ENCODE measurements at places on chromosomes 12 and 14.

GRCh38 chr14:73290279-73290678 is 53.0 kb downstream of the PAPLN start:
- DNase-seq: no peak

DNA sequence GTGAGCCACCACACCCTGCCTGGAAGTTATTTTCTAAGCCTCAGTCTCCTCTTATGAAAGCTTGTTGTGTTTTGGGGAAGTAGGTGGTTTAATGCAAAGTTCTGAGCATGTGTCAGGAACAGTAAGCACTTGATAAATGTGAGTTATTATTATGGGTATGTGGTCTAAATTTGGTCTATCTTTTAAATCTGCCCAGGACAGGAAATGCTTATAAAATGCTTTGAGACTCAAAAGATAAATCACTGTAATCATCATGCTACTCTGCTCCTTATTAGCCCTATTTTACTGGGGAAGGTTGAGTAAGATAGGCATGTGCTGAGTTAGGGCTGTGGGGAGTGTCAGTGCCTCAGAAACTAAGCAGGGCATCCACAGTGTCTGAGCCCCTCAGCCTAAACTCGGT is 13.1 kb upstream of the SRSF5 start:
- no peak for DNase-seq

- DNase-seq: no peak
These were observed 2.7 kb upstream of the GALC start for GRCh38 chr14:87995500-87996290.

DNA sequence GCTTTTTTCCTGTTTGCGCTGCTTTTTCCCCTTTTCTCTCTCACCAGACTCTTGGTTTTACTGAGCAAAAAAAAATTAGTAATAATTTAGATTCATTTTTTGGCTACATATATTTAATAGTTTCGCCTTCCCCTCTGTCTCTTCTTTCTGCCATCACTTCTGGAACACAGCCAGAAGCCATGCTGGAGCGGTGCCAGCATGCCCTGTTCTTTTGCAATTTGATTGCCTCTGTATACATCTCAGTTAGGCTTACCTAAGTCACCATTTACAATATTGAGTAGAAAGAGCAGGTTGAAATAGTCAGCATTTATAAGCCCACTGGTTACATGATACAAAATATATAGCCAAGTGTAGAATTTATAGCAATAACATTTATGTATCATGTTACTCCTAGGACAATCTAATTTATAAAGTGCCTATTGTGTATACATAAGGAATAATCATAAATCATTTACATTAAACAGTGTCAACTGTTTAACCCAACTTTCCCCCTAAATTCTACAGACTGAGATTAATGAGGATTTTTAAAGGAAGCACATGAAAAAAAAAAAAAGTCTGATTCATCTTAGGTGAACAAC is 413.8 kb upstream of the SOX5 start:
- DNase-seq: no peak

GRCh38 chr14:69612783-69613130 is 1.4 kb downstream of the SUSD6 start:
- no peak for DNase-seq

DNA sequence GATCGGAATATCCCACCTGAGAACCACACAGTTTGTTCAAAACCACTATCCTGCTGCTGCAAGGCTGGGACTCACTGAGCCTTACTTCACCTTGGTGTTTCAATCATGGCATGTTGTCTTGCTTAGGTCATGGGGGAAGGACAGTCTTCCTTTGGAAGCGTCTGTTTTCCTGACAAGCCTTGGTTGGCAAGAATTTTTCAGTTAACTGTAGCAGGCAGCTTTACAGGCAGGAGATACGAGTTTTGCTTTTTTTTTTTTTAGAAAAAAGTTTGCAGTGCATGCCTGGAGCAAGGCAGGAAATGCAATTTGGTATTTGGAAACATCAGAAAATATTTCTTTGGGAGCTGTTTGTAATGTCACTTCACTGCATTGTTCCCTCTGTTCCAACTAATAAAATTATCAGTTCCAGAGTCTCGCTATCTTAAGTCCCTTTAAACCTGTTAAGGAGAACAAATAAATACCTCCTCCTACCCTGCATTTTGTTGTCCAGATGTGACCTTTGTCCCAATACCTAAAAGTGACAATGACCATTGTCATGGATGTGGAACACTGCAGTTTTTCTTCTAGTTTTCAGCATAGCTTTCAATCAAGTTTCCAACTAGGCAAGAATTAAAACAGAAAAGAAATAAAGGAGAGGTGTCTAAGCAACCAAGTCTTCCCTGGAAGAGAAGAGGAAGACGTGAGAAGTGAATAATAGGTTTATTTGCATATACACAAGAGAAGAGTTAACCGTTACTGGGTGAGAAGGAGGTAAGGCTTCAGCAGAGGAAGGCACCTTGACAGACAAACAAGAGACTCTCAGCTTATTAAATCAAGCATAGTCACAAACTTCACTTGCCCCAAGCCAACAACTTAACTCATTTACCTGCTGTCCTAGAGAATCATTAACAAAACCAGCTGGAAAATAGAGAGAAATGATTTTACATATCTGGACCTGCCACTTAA is 71.4 kb upstream of the ACTN1 start:
- DNase-seq: no peak

DNA sequence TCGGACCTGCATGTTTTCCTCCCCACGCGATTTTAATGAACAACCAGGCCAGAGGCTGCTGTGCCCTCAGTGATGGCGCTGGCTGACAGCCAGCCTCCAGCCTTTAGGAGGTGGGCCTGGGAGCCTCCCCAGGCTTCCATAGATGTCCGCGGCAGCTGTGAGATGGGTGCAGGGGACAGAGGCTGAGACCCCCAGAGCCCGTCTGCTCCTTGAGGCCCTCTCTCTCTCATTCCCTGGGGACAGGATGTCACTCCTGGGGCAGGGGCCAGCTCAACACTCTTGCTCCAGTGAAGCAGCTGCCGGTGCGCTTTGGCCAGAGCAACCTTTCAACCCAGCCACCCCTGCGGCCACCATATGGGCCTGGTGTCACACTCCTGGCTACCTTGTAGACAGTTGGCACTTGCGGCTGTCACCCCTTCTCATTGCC is 24.8 kb downstream of the MVK start:
- no peak for DNase-seq

DNA sequence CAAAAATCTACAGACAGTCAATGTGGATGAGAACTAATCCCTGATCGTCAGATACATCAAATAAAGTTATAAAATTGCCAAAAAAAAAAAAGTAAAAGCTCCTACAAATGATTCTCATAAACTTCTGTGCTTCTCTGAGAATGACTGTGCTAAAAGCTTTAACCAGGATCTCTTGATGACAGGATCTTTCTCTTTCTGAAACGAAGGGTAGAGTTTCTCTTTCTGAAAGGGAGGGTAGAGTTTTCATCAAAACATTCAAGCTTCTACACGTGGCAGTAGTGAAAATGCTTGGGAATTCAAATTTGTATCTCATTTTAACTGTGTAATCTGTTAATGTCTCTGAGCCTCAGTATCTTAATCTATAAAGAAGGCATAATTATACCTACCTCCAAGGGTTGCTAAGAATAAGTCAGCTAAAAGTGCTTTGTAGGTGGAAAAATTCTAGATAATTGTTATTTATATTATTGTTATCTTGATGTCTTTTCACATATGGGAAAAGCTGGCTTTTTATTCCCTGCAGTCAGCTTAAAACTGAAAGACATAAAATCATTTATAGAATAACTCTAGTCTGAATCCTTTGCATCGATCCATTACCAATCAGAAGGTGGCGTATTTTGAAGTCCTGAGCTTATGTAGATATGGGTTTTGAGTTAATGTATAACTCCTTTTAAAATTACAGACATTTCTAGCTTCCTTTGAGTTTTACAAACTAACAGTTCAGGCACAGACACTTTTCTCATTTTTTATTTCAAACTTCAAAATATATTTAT is 157.4 kb downstream of the DACT1 start:
- no peak for DNase-seq

DNA sequence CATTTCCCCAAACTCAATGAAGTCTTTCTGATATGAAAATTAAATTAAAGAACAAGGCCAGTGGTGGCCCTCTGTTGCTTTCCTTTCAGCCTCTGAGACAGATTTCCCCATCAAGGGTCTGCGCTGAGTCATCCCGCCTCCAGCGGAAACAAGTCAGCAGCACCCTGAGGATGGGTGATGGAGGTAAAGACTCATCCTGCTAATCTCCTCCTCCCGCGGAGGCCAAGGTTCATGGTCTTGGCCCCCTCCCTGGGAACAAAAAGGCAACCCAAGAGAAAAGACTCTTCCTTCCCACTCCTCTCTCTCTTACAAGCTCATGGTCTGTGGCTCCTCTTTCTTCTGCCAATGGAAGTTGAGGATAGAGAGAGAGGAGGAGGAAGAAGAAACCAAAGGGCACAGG is 9.0 kb upstream of the NUMB start:
- no peak for DNase-seq

DNA sequence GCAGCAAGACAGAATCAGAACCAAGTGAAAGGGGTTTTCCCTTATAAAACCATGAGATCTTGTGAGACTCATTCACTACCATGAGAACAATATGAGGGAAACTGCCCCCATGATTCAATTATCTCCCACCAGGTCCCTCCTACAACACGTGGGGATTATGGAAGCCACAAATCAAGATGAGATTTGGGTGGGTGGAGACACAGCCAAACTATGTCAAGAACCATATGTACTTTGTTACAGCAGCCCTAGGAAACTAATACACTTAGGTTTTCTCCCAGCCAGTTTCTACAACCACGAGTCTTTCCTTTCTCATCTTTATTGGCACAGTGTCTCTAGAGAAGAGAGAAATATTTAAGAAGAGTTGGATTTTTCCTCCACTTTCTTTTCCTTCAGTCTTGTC is 72.6 kb downstream of the BTG1 start:
- DNase-seq: no peak

DNA sequence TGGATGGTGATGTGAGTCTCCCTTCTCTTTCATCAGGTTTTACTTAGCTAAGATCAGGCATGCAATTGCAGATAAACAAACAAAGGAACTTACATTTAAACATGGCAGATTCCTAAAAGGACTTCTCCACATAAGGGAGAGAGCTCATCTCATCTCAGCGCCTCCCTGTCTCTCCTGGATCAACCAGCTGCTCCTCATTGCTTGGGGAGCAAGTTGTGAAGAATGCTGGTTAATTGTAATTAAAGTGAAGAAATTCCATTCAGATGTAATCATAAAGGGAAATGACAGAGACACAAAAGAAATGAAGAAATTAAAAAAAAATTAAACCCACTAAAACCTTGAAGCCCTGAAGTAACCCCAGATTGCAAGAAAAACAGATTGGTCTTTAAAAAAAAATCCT is 104.4 kb upstream of the DIO2 start:
- DNase-seq: no peak

- no peak for DNase-seq
These were observed 76.7 kb upstream of the G2E3 start for GRCh38 chr14:30482276-30482675.

DNA sequence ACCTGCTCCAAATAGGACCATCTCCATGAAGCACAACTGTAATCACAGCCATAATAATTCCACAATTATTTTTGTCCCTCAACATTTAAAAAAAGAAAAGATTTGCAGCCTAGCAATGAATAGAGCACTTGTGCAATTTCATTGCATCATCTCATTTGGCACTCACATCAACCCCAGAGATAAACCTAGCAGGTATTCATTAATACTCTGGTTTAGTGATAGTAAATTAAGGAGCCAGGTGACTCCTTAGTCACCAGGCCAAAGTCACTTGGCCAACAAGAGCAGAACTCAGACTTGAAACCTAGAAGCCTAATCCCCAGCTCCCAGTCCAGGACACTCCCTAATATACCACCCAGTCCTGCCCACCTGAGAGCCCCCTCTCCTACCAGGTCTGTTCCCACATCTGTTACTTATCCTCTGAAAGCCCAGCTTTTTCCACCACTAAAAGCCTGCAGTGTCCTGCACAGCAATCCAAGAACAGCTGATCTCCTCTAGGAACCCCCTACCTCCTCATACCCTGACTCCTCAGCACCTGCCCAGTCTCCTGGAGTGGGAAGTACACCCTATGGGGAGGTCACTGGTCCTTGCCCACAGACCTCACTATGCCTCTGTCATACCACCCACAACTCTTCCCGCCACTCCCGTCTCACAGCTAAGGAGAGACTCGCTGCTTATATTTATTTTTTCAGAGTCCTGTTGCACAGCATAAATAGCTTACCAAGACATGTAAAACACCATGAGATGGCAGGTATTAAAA is 22.1 kb downstream of the OR10P1 start:
- no peak for DNase-seq

- no peak for DNase-seq
These were observed 16.3 kb downstream of the BEGAIN start for GRCh38 chr14:100570726-100571454.

- DNase-seq: no peak
These were observed 195.5 kb upstream of the BTG1 start for GRCh38 chr12:92341065-92341668.

- DNase-seq: no peak
These were observed 6.5 kb upstream of the ITPR2 start for GRCh38 chr12:26839512-26839911.

DNA sequence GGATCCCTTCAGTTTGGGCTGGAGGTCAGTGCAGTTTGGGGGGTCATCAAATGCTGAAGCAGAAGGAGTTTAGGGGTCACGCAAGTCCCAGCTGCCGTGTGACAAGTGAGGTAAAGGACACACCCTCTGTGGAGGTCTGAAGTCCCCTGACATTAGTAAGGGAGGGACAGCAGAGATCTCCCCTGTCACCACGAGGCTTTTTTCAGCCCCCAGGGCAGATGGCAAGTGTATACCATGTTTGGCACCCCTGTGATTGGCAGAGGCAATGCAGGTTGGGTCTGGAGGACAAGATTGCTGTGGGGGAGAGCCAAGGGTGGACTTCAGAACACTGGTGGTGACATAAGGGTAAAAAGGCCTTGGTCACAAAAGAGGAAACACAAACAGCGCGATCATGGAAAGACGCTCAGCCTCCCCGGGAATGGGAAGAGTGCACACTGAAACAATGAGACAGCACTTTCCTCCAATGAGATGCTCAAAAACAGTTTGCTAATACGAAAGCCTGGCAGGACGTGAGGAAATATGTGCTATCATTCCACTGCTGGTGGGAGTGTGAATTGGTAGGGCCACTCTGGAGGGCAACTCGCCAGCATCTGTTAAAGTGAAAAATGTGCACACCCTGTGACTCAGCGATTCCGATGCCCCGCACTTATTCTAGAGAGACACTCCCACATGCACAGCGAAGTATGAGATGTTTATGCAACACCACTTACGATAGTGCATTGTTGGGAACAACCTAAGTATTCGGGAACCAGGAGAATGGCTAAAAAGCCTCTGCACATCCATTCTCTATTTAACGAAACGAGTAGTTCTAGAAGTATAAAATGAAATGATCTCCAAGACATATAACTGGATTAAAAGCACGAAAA is 14.4 kb upstream of the CD27 start:
- peak; percentile 65 for DNase-seq

GRCh38 chr14:31371646-31372045 is 48.7 kb downstream of the HEATR5A start:
- no peak for DNase-seq

- DNase-seq: no peak
These were observed 156.5 kb upstream of the PLEKHG7 start for GRCh38 chr12:92546259-92546634.

All from SIG-M5 (cell line).